NCI-H748 treated with DMSO at 0.1 percent for 48 hours (cell line): ENCODE measurements at places on chromosomes 16 and 17.

- no peak for DNase-seq
These were observed 3.9 kb upstream of the NLRC5 start for GRCh38 chr16:56985288-56985961.

- no peak for DNase-seq
These were observed 59.5 kb upstream of the CDC42EP4 start for GRCh38 chr17:73371285-73371684.

DNA sequence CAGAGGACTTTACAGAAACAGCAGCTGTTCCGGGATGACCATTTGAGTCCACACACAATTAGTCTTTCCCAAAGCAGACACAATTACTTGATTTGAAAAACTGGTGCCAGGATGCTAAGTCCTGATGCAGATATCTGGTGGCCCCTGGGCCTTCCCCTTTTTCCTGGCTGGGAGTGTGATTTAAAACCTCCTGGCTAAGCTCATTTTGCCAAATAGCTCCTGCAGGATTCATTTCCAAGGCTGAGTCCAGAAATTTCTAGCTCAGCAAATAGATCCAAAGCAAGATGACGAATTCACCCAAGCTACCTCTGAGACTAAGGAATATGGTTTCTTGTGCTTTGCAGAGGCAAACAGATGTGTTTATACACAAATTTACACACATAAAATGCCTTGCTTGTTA, 422.2 kb downstream of the CA10 start:
- no peak for DNase-seq

DNA sequence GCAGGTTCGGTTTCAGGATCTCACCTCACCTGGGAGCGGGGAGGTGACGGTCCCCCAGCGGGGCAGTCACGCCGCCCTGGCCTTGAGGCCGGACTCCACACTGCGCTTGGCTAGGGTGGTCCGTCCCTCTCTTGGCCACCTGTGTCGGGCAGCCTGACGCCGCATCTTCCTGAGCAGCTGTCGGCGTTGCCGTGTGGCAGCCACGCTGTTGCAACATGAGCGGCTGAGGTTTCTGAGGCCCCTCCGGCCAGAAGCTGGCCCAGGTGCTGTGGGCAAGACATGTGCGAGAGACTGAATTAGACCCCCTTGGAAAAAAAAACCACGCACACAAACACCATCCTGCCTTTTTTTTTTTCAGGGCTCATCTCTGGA, 49.2 kb downstream of the IRF8 start:
- no peak for DNase-seq

DNA sequence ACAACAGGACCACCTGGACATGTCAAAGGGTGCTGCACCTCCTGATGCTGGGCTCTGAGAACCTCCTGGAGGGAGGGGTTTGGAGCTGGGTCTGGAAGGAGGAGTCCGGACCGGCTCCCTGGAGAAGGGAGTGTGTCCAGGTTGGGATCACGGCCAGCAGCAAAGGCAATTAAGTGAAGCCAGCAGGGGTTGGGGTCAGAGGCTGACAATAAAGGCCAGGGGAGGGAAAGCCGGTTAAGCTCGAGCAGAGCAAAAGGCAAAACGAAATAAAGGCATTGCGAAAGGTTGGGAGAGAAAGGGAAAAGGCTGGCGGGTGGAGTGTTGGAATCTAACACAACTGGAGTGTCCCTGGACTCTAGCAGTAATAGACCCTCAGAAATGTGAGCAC, 992 bp upstream of the CACNG4 start:
- DNase-seq, result no peak

DNA sequence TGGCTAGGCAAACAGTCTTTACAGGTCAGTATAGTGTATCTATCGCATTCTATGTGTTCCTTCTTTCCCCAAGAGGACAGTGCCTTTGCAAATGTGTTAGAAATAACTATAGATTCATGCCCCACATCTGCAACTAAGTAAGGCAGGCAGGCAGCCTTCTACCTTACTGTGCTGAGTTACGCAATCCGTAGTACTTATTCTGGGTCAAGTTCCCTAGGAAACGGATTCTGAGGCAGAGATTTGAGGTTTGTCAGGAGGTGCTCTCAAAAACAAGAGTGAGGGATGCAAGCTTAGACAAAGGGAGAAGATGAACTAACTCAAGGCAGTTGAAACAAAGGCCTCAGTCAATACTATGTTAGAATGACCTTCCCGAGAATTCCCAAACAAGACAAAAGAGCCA, 12.7 kb upstream of the ANKFY1 start:
- no peak for DNase-seq

DNA sequence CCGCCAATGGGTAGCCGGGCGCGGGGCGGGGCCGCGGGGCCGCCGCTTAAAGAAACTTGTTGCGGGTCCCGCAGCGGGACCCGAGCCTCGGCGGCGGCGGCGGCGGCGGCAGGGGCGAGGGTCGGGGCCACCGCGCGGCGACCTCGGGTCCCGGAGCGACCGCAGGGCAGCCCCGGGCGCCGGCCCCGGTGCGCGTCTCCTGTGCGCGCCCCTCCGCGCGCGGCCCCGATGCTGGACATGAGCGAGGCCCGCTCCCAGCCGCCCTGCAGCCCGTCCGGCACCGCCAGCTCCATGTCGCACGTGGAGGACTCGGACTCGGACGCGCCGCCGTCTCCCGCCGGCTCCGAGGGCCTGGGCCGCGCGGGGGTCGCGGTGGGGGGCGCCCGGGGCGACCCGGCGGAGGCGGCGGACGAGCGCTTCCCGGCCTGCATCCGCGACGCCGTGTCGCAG, at the start of gene SOX8:
Gene SOX8, plus strand, starts transcription at position 76 of the 450 bp plus-strand sequence. Its CDS starts 153 bp downstream, at position 229.
- no peak for DNase-seq
